ENCODE measurements at places on chromosomes 12 and 14. TPM values are rescaled to one million over a fixed set of nuclear protein-coding genes. Genes with fewer than 3 reads are reported as not detected.

- H3K27me3 ChIP-seq, result no peaks in the 10 kb centered on the region
- no peak overlapping the region for H3K4me3 ChIP-seq
- no peaks in the 10 kb centered on the region for H3K36me3 ChIP-seq
- H3K4me1 ChIP-seq, result no peaks in the 10 kb centered on the region
- no peak for DNase-seq
Observed at GRCh38 chr12:122813310-122813713, 21.9 kb upstream of the HIP1R start.

GRCh38 chr12:52730793-52731192 lies 27.5 kb upstream of the KRT77 start:
- no peak for DNase-seq
- H3K4me3 ChIP-seq, result no peak overlapping the region
- H3K36me3 ChIP-seq, result no peaks in the 10 kb centered on the region
- no peaks in the 10 kb centered on the region for H3K4me1 ChIP-seq

GRCh38 chr14:93033084-93033982 lies 82.4 kb downstream of the ITPK1 start:
- no peak for DNase-seq
- H3K27me3 ChIP-seq, result no peaks in the 10 kb centered on the region
- peaks cover 20% of the 10 kb centered on the region for H3K4me1 ChIP-seq
- no peak overlapping the region for H3K27ac ChIP-seq

DNA sequence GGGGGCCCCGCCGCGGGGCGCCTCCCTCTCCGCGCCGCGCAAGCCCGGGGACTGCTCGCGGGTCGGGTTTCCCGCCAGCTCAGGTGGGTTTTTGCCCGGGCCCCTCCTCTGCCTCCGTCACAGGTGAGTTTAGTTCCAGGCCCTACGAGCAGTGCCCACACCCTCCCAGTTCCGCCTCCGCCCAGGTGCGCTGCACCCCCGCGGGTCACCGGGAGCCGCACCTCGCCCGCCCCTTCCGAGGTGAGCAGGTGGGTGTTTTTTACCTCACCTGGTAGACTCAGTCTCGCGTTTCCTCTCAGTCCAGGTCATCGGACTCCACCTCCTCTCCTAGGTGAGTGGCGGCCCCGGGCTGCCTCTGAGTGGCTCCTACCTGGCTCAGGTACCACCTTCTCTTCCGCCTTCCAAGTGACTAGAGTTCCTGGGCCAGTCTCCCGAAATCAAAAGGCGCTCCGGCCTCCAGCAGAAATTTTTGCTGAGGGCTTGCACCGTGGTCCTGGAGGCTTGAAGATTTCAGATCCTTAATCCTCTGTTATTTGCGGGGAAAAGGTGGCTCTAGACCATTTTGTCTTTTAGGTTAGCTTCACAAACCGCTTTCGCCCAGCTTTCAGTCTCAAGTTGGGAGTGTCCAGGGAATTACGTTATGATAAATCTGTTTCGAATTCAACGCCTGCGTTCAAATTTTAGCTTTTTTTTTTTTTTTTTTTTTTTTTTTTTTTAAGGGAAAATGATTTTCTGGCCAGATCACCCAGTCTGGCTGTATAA lies at the start of gene TMEM30B:
Gene TMEM30B, minus strand, starts transcription at position 153 of the 762 bp plus-strand sequence. CDS start 191 bp downstream, outside the sequence.
- peak within 1 kb of the TSS; percentile 70 for H3K27ac ChIP-seq
- DNase-seq, result peak; percentile 39
- no peaks in the 10 kb centered on the region for H3K36me3 ChIP-seq
- H3K4me1 ChIP-seq, result peaks cover 34% of the 10 kb centered on the region

GRCh38 chr12:6330192-6330591 lies 11.7 kb downstream of the TNFRSF1A start:
- H3K27ac ChIP-seq, result no peak overlapping the region
- H3K4me3 ChIP-seq, result no peak overlapping the region
- peaks cover 24% of the 10 kb centered on the region for H3K4me1 ChIP-seq
- peaks cover 43% of the 10 kb centered on the region for H3K36me3 ChIP-seq
- no peaks in the 10 kb centered on the region for H3K27me3 ChIP-seq

SAMD15 gene
- total RNA-seq, result not detected

PXN gene
- 75.0 TPM for total RNA-seq

GRCh38 chr12:120980800-120981368 lies 2.5 kb downstream of the HNF1A start:
- DNase-seq, result no peak
- no peaks in the 10 kb centered on the region for H3K4me1 ChIP-seq
- H3K27me3 ChIP-seq, result no peaks in the 10 kb centered on the region
- no peak overlapping the region for H3K27ac ChIP-seq
- H3K4me3 ChIP-seq, result no peak overlapping the region
- H3K36me3 ChIP-seq, result no peaks in the 10 kb centered on the region

CELA1 gene
- total RNA-seq, result not detected

ADGRD1 gene
- total RNA-seq, result 1.0 TPM

DNA sequence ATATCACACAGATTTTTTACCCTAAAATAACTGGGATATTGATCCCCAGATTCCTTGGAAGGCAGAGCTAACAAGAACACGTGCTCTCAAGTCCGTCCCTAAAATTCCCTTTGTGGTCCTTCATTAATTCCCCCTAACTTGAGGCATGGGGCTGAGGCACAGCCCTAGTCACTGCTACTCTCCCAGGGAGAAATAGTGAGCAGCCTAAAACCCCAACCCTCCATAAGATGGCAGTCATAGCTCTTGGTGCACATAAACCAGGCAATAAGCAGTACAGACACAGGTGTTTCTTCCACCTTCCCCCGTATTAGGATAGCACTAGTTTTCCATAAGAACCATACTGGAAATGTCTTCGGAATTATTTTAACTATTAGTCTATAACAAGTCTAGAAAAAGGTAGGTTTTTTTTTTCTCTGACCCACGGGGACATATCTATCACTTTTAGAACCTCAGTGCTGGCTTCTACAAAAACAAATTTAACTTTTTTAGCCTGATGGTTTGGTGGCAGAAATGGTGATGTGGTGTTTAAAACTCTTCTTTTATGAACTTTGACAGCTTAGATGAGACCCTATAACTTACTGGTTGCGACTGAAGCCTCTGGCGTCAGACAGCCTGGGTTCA lies 3.1 kb upstream of the ARHGEF40 start:
- no peak overlapping the region for H3K4me3 ChIP-seq
- H3K4me1 ChIP-seq, result peaks cover 30% of the 10 kb centered on the region
- H3K36me3 ChIP-seq, result no peaks in the 10 kb centered on the region
- H3K27me3 ChIP-seq, result peaks cover 55% of the 10 kb centered on the region
- DNase-seq, result no peak

GRCh38 chr14:64763085-64763782 lies 59.0 kb downstream of the PLEKHG3 start:
- H3K4me3 ChIP-seq, result no peak overlapping the region
- no peak overlapping the region for H3K27ac ChIP-seq
- H3K27me3 ChIP-seq, result no peaks in the 10 kb centered on the region
- H3K4me1 ChIP-seq, result peaks cover 69% of the 10 kb centered on the region
- DNase-seq, result no peak

DNA sequence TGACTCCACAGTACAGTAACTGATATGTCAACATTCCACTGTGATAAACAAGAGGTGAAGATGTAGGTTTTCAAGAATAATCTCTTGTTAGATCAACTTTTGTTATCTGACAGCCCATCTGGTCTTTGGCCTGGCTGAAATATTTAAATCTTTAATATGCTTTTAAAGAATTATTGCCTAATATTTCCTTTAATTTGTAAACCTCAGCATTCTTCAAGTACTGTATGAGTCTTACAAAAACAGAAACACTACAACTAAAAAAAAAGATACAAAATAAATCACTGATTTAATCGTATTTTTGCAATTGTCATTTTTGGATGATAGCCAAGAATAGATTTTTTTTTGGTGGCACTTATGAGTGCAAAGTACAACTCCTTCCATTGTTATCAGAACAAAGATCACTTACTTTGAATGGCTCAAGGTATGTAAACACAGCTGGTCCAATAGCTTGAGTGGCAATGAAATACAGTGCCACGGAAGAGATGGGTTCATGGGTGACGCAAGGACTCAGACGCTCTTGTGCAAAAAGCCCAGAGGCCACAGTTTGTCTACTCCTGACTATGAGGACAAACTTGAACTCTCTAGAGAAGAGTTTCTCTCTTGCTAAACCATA lies 109.5 kb downstream of the PAX9 start:
- no peaks in the 10 kb centered on the region for H3K27me3 ChIP-seq
- H3K36me3 ChIP-seq, result no peaks in the 10 kb centered on the region
- H3K4me1 ChIP-seq, result no peaks in the 10 kb centered on the region
- H3K27ac ChIP-seq, result no peak overlapping the region

GRCh38 chr14:104393898-104394381 lies 185.6 kb upstream of the C14orf180 start:
- no peaks in the 10 kb centered on the region for H3K27me3 ChIP-seq
- peaks cover 6% of the 10 kb centered on the region for H3K36me3 ChIP-seq
- DNase-seq, result peak; percentile 74
- no peak overlapping the region for H3K4me3 ChIP-seq

ANG gene
- 2.0 TPM for total RNA-seq

AQP2 gene
- total RNA-seq, result not detected

DNA sequence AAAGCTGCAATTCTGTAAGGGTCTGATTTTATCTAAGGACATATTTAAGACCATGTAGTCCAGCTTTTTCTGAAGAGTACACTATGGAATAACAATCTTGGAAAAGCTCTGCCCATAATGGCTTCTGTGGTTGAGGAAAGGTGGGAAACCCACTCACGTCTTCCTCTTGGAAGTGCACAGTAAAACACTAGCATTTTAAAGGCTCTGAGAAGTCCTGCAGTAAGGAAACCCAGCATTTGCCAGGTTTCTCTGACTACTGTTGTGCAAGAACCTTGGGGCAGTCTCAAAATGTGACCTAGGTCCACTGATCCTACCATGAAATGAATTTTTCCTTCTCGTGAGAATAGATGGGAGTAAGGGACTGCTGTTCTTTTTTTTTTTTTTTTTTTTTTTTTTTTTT lies 11.9 kb downstream of the MAP1LC3B2 start:
- H3K27me3 ChIP-seq, result no peaks in the 10 kb centered on the region
- no peak for DNase-seq
- no peak overlapping the region for H3K27ac ChIP-seq

DNA sequence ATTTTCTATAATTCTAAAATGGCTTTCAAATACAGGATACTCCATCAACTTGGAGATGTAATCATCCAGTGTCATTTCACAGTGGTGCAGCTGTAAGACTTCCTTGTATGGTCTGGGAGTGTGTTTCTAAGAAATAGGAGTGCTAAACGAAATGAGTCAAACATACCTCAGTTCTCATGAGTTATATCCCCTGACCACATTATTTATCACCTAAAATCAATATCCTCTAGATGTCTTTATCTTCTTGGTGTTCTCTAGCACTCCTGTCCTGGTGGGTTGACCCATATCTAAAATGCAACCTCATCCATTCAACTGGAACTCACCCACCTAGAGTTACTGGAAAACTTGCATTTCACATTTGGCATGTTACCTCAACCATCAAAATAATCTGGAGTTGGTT lies 33.2 kb downstream of the TMEM30B start:
- DNase-seq, result no peak
- no peak overlapping the region for H3K27ac ChIP-seq
- H3K4me3 ChIP-seq, result no peak overlapping the region
- H3K36me3 ChIP-seq, result no peaks in the 10 kb centered on the region
- peaks cover 8% of the 10 kb centered on the region for H3K4me1 ChIP-seq
- H3K27me3 ChIP-seq, result peaks cover 8% of the 10 kb centered on the region

GRCh38 chr14:105508601-105509000 lies 17.6 kb downstream of the TEDC1 start:
- H3K4me1 ChIP-seq, result no peaks in the 10 kb centered on the region
- peaks cover 25% of the 10 kb centered on the region for H3K27me3 ChIP-seq
- no peak overlapping the region for H3K27ac ChIP-seq
- H3K4me3 ChIP-seq, result no peak overlapping the region
- H3K36me3 ChIP-seq, result no peaks in the 10 kb centered on the region
- no peak for DNase-seq

- no peak for DNase-seq
- H3K27me3 ChIP-seq, result peaks cover 26% of the 10 kb centered on the region
- no peak overlapping the region for H3K27ac ChIP-seq
Observed at GRCh38 chr14:95374239-95374997, 54.7 kb upstream of the CLMN start.

DNA sequence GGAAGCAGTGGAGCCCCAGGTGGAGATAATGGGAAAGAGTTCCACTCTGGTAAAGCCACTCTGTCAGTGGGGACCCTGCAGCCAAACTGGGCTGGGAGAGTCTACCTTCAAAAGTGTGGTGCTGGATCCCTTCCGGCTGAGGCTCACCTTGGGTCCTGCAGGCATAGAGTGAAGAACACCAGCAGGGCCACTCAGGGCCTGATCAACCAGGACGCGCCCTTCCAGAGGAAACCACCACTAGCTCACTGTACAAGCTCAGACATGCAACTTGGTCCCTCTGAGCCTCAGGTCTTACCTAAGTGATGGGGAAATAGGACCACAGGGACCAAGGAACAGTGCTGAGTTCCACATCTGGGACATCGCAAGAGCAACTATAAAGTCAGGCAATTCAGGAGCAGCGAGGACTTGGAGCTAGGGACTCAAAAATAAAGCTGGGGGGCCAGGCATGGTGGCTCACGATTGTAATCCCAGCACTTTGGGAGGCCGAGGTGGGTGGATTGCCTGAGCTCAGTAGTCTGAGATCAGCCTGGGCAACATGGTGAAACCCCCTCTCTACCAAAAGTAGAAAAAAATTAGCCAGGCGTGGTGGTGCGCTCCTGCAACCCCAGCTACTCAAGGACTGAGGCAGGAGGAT lies 5.9 kb upstream of the PRPH start:
- no peaks in the 10 kb centered on the region for H3K4me1 ChIP-seq
- no peak for DNase-seq
- H3K36me3 ChIP-seq, result no peaks in the 10 kb centered on the region
- H3K27ac ChIP-seq, result no peak overlapping the region
- no peak overlapping the region for H3K4me3 ChIP-seq
- H3K27me3 ChIP-seq, result peaks cover 24% of the 10 kb centered on the region

GRCh38 chr14:44820230-44820964 lies 141.3 kb downstream of the KLHL28 start:
- no peak overlapping the region for H3K4me3 ChIP-seq
- H3K36me3 ChIP-seq, result no peaks in the 10 kb centered on the region
- no peak for DNase-seq
- H3K27me3 ChIP-seq, result peaks cover 5% of the 10 kb centered on the region
- no peak overlapping the region for H3K27ac ChIP-seq

DNA sequence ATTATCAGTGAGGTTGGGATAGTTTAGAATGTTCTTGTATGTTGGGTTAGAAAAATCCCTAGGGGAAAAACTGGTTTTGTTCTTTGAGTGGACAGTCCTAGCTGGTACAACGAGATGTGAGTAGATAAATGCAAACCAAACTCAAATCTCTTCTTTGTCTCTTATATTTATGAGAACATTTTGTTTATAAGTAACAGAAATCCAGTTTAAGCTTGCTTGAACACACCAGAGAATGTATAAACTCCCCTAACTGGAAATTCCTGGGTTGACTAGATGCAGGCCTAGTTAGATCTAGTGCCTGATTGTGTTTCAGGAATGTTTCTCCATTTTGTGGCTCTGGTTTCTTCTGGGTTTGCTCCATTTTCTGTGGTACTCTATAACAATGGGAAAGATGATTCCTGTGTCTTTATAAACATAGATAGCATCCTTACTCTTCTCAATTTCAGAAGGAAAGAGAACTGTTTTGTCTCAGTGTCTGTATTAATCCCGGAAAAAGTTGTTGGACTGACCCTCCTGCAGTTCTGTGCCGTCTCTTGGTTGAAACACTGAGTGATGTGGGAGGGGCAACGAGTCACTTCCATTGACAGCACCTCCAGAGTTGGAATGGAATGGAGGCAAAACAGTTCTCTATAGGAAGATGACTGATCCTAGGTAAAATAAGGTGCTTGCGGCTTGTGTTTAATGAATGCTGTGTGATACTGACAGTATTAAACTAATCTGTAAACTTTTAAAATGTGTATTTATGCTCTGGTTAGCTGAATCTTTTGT lies 244.8 kb downstream of the TMTC2 start:
- H3K4me1 ChIP-seq, result no peaks in the 10 kb centered on the region
- no peak for DNase-seq
- H3K27me3 ChIP-seq, result no peaks in the 10 kb centered on the region
- no peak overlapping the region for H3K27ac ChIP-seq
- no peaks in the 10 kb centered on the region for H3K36me3 ChIP-seq

Measured in activated CD4-positive, alpha-beta memory T cell treated with anti-CD3 and anti-CD28 coated beads for 36 hours (primary cell).